Gastroesophageal sphincter (tissue), 4 donors: ENCODE measurements at places on chromosomes 1 and 21. TPM values are rescaled to one million over a fixed set of nuclear protein-coding genes. Genes with fewer than 3 reads are reported as not detected.

- peaks cover 4% of the 10 kb centered on the region for H3K4me1 ChIP-seq
- H3K27ac ChIP-seq = peak overlapping the region; percentile 94
- H3K27me3 ChIP-seq = no peaks in the 10 kb centered on the region
Measured at GRCh38 chr1:55210990-55211801, 4.0 kb downstream of the USP24 start.

CNR2 gene
- total RNA-seq = not detected

- no peaks in the 10 kb centered on the region for H3K4me1 ChIP-seq
- H3K4me3 ChIP-seq = no peak overlapping the region
- no peak for ATAC-seq
- peaks cover 4% of the 10 kb centered on the region for H3K27me3 ChIP-seq
- H3K36me3 ChIP-seq = no peaks in the 10 kb centered on the region
Measured at GRCh38 chr1:230569201-230569600, 73.1 kb upstream of the COG2 start.

- H3K27me3 ChIP-seq = no peaks in the 10 kb centered on the region
- no peak for ATAC-seq
- H3K4me3 ChIP-seq = no peak overlapping the region
- no peak overlapping the region for H3K27ac ChIP-seq
- H3K36me3 ChIP-seq = peaks cover 77% of the 10 kb centered on the region
- peaks cover 23% of the 10 kb centered on the region for H3K4me1 ChIP-seq
Measured at GRCh38 chr1:39842836-39843235, 40.5 kb downstream of the TRIT1 start.

LRRN2 gene
- total RNA-seq = 7.5 TPM

LRRIQ3 gene
- not detected for total RNA-seq

DNA sequence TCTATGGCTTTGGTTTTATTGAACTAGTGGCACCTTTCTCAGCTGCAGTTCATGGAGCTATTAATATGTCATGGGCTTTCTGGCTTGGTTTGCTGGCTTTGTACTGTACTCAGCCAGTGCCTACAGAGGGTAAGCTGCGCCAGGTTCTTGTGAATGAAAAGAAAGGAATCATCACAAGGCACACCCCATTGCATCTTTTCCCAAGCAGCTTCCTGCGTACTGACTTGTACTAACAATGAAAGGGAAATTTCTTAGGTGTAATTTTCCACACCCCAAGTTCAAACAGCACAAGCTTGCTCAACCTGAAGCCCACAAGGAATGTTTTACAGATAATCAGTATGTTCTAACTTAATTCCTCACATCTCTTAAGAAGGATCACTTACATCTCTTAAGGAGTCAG, 78.0 kb upstream of the TNFSF18 start:
- ATAC-seq = no peak
- no peaks in the 10 kb centered on the region for H3K36me3 ChIP-seq
- no peak overlapping the region for H3K27ac ChIP-seq
- no peaks in the 10 kb centered on the region for H3K4me1 ChIP-seq

OR2T29 gene
- total RNA-seq = not detected

GUK1 gene
- 234 TPM for total RNA-seq

DNA sequence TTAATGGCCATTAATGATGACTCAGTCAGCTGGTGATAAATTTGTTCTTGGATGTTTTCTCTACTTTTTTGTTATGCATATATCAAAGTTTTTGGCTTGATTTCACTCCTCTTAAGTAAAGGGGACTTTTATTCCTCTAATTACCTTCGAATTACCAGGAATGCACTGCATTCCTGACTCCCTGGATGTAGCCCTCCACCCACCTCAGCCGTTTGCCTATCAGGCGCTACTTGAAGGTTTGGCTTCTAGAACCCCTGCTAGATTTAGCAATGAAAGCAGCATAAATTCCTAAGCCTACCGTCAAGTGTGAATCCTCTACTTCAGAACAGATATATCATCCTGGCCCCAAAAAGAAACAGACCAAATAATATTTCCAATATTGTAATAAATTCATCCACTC, 387.8 kb upstream of the ADGRL2 start:
- H3K4me3 ChIP-seq = no peak overlapping the region
- H3K27me3 ChIP-seq = no peaks in the 10 kb centered on the region
- ATAC-seq = no peak

GRCh38 chr1:44947063-44947773, 39.2 kb downstream of the EIF2B3 start:
- H3K4me3 ChIP-seq = no peak overlapping the region
- peak overlapping the region; percentile 74 for H3K27ac ChIP-seq
- H3K27me3 ChIP-seq = no peaks in the 10 kb centered on the region
- peak; percentile 87 for ATAC-seq

DNA sequence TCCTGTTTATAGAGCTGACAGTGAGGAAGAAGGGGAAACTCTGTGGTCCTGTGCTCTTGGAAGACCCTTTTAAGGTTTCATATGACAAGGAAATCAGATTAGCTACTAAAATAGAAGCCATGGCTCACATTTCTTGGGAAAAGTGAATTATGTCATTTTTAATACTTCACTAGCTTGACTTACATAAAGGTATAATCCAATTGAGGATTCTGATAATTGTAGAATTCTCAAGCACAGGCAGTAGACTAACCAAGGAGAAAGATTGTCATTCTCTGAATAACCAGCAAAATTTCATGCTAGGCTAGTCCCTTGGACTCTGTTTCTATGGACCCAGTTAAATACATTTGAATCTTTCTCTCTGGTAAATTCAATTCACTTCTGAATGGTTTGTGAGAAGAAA, 613.0 kb upstream of the BEND5 start:
- H3K27me3 ChIP-seq = no peaks in the 10 kb centered on the region
- H3K36me3 ChIP-seq = no peaks in the 10 kb centered on the region
- no peak overlapping the region for H3K4me3 ChIP-seq
- H3K4me1 ChIP-seq = no peaks in the 10 kb centered on the region
- no peak for ATAC-seq
- H3K27ac ChIP-seq = no peak overlapping the region

DNA sequence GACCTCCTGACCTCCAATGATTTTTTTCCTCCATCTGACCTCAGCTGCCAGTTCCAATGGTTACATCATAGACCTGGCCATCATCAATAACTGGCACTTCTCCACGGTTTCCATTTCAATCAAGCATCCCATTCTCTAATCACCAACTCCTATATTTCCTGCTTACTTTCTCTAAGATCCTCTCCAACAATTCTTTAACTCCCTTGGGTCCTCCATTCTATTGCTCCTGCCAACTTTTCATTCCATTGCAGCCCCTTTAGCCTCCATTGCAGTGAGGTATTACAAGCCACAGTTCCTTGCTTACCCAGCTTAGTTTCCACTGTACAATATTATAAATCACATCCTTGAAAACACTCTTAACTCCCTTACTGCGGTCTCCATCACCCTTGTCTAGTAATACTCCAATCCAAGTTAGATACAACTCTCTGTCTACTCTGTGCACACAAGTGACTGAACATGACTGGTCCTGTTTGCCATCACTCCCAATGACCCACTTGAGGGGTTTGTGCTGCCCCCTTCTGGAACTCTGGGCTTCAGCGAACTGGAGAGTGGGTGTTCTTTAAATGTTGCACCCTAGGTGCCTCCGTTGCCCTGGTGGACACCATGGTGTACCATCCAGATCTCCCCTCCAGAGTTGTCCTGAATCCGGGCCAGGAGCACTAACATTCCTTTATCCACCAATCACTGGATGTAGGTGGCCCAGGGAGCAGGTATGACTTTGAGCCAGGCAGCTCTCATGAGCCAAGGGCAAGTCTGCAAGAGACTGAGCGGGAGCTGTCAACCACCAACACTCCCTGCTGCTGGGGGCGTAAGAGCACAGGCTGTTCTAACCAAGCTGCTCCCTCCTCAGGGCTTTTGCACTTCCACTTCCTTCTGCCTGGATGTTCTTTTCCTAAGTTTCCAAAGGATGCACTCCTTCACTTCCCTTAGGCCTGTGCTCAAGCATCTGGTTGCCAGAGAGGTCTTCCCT, 3.7 kb upstream of the FNDC7 start:
- H3K4me1 ChIP-seq = no peaks in the 10 kb centered on the region
- no peaks in the 10 kb centered on the region for H3K36me3 ChIP-seq
- H3K27ac ChIP-seq = no peak overlapping the region
- peaks cover 5% of the 10 kb centered on the region for H3K27me3 ChIP-seq
- no peak overlapping the region for H3K4me3 ChIP-seq

DNA sequence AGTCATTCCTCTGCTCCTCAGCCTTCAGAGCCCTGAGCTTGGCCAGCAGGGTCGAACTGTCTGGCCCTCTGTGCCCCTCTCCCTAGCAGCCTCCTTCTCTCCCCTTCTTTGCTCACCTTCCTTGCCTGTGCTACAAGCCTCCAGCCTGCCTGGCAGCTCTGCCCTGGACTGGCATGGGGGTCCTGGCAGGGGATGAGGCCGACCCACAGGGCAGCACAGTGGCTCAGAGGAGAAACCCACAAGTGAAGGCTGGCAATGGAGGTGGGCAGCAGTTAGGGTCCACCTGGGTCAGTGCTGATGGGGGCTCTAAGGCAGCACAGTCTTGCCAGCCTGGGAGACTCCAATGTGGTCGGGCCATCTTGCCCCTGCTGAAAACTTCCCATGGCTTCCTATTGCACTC, 274.2 kb downstream of the GRIK3 start:
- no peaks in the 10 kb centered on the region for H3K4me1 ChIP-seq
- H3K36me3 ChIP-seq = no peaks in the 10 kb centered on the region
- H3K27ac ChIP-seq = no peak overlapping the region
- H3K27me3 ChIP-seq = peaks cover 36% of the 10 kb centered on the region

DNA sequence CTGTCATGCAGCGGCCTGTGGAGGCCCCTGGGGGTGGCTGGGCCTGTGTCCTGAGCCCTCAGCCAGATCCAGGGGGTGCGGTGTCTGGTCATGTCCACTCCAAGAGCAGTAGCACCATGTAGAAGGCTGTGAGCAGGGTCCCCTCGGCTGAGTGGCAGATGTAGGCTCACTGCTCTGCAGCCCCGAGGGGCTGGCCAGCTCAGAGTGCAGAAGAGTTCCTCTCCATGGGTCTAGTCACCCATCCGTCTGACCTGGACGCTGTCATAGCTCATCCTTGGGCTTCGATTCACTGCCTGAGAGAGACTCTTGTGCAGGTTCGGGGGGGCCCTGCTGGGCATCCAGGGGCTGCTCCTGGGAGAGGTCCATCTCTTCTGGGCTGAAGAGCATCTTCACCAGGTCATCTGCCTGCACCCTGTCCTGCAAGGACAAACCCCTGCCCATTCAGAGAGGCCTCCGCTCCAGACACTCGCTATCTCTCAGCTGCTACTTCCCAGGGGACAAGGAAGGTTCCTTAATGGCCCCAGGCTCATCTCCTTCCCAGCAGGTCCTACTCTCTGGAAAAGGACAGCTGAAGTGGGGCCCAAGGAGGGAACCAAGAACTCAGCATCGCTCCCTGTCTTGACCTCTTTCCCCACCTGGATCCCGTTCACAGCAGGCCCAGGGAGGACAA, 6.5 kb upstream of the CLDN19 start:
- peaks cover 56% of the 10 kb centered on the region for H3K36me3 ChIP-seq
- H3K4me3 ChIP-seq = no peak overlapping the region
- H3K4me1 ChIP-seq = no peaks in the 10 kb centered on the region
- no peak overlapping the region for H3K27ac ChIP-seq
- ATAC-seq = no peak
- no peaks in the 10 kb centered on the region for H3K27me3 ChIP-seq

- ATAC-seq = peak; percentile 87
- no peaks in the 10 kb centered on the region for H3K27me3 ChIP-seq
- H3K36me3 ChIP-seq = no peaks in the 10 kb centered on the region
- peak overlapping the region; percentile 68 for H3K4me3 ChIP-seq
- no peaks in the 10 kb centered on the region for H3K4me1 ChIP-seq
Measured at GRCh38 chr1:31154632-31155215, 85.0 kb downstream of the NKAIN1 start.

GRCh38 chr1:247857069-247857984, at the start of gene TRIM58:
Gene TRIM58 (plus strand): TSS chr1:247857187. CDS start chr1:247857247, 60 bp downstream.
- peaks cover 54% of the 10 kb centered on the region for H3K27me3 ChIP-seq
- no peaks in the 10 kb centered on the region for H3K36me3 ChIP-seq
- ATAC-seq = peak; percentile 92
- peak within 1 kb of the TSS; percentile 66 for H3K27ac ChIP-seq
- no peaks in the 10 kb centered on the region for H3K4me1 ChIP-seq

CDC42BPA gene
- 84.5 TPM for total RNA-seq

ELAVL4 gene
- total RNA-seq = 2.4 TPM

DNA sequence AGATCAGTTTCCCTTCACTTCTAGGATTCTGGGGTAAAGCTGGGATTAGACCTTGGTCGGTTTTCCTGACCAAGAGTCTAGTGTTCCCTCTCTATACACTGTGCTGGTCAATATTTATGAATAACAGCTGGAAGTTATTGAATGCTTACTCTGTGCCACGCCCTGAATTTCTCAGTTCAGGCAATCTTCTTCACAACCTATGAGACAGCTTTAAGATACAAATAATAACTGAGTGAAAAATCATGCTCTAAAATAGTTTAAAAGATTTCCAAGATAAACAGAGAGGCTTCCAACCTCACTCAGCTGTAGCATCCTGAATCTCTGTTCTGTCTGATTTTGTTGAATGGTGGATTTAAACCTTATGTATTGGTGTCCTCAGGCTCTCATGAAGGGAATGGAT, 72.2 kb downstream of the GNG12 start:
- no peaks in the 10 kb centered on the region for H3K27me3 ChIP-seq
- H3K27ac ChIP-seq = peak overlapping the region; percentile 45
- peaks cover 79% of the 10 kb centered on the region for H3K4me1 ChIP-seq
- H3K36me3 ChIP-seq = no peaks in the 10 kb centered on the region
- ATAC-seq = no peak

C1orf141 gene
- not detected for total RNA-seq

DNA sequence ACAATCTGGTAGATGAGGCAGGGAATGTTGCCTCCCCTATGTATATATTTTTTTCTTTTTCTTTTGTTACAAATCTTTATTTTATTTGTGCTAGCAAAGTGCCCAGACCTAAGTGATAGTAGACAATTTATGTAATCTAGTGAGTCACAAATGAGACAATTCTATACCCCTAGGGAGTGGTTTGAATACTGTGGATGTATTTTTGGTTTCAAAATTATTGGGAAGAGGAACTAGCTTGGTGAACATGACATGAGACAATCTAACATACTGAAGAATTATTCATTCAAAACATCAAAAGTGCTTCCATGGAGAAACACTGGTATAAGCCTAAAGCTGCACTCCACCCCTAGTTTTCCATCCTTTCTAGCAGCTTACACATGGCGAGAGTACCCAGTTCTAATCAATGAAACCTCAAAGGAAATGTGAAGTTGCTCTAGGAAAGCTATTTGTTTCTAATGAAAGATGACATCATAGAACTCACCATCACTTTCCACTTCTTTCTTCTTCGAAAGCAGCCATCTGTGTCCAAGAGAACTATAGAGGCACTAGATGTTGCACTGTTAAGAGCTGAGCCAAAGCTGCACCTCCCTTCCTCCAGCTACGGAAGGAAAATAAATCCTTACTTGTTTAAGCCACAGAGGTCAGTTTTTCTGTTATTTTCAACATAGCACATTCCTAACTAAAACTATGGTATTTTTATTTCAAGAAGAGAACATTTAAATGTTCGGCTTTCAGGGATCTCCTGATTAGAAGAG, 764.6 kb downstream of the LTN1 start:
- H3K4me3 ChIP-seq = no peak overlapping the region
- peak; percentile 25 for ATAC-seq
- no peaks in the 10 kb centered on the region for H3K36me3 ChIP-seq
- H3K27ac ChIP-seq = no peak overlapping the region
